ENCODE measurements at places on chromosomes 4 and X.

DNA sequence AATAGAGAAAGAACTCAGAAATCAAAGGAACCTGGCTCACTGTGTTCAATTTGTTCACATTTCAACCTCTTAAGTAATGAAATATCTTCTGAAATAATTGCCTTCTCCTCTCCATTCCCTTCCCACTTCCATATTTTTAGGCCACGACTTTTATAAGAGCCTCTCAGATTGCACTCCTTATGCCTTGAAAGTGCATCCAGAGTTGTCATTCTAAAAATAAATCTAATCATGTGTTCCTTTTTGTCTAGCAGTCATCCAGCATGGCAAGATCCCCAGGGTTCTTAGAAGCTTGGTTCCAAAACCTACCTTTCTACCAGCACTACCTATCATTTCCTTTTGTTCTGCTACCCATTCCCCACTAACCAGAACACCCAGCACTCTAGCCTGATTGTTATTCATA, 42.4 kb upstream of the RPA4 start:
- DNase-seq, result no peak

DNA sequence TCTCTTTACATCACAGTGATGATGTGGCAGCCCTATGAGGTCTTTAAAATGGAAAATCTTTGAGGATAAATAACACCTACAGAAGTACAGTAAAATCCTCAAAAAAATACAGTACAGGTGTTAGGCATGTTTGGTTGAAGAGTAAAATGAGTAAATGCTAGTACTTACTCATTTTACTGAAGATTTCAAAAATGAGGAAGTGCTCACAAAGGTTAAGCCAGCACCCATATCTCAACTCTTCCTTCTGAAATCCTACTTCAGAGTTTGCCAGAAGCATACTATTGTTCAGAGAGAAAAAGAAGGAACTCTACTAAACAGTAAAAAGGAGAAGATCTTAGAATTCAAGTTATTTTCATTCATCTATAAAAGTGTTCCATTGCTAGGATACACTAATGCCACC, 130.9 kb downstream of the CBR4 start:
- no peak for DNase-seq

- no peak for DNase-seq
Observed at GRCh38 chr4:108385076-108385475, 216.3 kb upstream of the LEF1 start.

DNA sequence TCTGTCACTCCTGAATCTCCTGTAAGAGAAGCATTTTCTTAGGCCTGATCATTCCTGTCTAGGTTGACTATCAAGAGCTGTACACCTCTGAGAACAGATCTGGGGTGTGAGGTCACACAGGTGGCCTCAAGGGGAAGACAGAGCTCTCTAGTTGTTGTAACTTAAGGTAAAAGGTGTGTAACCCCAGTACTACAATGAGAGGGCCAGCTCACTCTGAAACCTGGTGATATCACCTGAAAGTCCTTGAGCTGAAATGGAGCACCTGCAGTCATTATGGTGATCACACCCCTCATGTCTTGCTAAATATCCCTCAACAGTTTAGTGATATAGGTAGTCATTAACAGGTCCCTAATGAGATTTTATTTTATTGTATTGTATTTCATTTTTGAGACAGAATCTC, 8.8 kb upstream of the FAM9C start:
- no peak for DNase-seq

DNA sequence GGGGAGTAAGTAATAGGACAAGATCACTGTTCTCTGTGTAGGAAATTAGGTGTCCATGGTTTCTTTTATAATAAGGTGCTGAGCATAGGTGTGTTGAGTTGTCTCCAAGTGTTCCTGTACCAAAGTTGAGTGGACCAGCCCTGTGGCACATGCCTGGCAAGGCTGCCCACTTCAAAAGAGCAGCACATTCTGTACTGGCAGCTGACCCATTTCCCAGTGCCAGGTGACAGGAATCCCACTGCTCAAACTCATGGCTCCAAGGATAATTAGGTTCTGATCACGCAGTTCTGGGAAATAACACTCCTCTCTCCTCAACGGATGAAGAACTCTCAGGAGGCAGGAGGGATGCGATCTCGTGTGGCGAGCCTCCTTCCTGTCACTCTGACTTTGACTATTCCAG, 12.8 kb upstream of the LGI2 start:
- DNase-seq, result no peak

- DNase-seq, result peak; percentile 84
Observed at GRCh38 chrX:10173331-10173900, 16.6 kb downstream of the CLCN4 start.

DNA sequence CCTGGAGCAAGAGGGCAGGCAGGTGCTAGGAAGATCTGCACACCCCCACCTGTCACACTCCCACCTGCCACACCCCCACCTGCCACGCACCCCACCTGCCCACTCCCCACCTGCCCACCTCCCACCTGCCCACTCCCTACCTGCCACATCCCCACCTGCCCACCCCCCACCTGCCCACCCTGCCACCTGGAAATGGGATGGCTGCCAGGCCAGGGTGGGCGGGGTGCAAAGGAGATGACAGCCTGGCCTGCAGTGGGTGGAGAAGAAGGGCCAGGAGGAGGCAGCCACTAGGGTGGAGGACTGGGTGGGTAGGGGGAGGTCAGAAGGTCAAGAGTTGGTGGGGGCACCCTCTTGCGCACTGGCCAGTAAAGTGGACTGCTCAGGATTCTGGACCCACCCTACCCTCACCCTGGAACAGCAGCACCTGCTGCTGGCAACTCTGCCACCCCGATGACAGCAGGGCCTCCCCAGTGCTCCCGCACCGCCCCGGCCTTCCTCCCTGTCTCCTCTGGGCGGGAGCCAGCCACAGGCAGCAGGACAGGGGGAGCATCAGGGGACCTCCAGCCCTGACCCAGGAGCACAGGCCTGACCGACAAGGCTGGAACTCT, 66.8 kb upstream of the NKX1-1 start:
- no peak for DNase-seq

DNA sequence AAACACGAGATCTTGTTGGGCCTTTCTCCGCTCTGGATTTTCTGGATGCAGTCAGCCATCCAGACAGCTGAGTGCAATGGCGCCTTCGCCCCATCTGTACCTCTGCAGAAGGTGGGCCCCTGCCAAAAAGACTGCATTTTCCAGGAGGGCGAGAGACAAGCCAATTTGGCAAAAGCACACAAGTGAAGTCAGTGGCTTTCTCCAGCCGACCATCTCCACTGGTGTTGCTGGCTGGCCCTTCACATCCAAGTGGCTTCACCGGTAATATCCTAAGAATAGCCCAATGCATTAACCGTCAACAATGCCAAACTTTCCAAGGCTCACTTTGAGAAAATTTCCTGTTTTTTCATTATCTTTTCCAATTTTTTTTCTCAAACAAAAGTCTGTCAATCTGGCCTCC, 96.2 kb upstream of the MXRA5 start:
- DNase-seq, result no peak

DNA sequence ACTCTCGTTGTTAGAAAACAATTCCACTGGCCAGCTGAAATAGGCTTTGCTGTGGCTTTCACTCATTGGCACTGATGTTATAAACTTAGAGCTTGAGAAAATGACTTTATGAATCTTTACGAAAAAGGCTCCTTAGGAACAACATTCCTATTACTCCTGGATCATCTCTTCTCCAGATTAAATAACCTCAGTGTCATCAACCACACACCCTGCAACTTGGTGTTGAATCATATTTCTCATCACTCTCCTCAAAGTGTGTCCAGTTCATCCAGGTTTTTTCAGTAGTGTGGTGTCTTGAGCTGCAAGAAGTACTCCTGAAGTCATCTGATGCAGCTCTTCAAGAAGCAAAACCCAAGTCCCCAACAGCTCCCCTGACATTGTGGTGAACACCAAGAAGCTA, 28.1 kb upstream of the ANOS1 start:
- no peak for DNase-seq

DNA sequence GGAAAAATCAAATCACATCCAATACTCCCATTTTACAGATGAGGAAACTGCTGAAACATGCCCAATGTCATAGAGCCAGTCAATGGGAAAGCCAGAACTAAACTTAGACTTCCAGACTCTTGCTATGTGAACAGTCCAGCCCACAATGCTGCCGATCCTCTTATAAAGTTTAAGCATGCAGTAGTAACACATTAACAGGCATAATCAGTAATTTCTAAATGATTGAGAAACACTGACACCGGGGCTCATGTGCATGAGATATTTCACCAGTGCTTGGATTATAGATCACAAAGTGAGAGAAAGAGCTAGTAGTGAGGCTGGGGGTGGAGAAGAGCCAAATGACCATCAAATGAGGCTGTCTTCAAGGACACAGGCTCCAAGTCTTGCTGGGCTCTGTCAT, 2.5 kb downstream of the BDH2 start:
- DNase-seq, result no peak

GRCh38 chr4:98619180-98619579, 39.2 kb downstream of the TSPAN5 start:
- DNase-seq, result no peak

DNA sequence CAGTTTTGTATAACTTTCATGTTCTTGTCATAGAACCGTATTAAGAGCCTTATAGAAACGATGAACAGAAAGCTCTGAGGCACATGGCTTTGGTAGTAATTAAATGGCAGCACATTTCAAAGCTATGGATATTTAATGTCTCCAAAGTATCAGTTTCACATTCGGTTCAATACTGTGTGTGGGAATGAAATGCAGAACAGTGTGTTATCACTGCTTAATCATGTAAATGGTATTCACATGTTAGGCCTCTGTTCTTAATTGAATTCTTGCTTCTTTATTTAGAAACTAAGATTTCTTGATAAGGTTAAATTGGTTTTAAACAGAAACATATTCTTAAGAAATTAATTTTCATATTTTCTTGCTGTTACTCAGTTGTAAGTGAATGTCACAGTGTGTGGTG, 701.0 kb upstream of the PITX2 start:
- DNase-seq, result no peak

DNA sequence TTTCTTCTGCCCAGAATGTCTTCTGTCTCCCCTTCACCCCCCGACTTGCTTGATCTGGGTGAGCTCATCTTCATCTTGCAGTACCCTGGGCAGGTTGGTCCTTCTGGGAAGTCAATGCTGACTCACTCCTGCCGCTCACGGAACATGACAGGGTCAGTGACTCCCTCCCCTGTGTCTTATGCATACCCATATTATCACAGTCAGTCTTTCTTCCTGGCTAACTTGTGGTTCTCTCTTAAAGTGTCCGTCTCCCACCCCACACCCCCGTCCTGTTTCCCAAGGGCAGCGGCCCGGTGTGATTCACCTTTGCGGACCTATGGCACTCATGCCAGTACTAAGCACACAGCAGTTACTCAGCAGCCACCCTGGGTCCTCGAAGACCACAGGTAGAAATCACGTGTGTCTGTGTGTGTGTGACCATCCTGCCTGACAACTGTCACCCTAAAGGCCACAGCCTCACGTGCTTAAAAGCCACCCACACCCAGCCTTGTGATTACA, 17.7 kb downstream of the IQSEC2 start:
- no peak for DNase-seq

- no peak for DNase-seq
Observed at GRCh38 chrX:17710871-17711301, 26.4 kb upstream of the SCML1 start.

All from ovary (tissue), 10 donors.